Right kidney (tissue), 9 donors: ENCODE measurements at places on chromosomes 5 and 9.

GRCh38 chr9:100534401-100534800, 43.5 kb upstream of the CAVIN4 start:
- DNase-seq = no peak

- DNase-seq = no peak
These were observed 45.7 kb downstream of the STOM start for GRCh38 chr9:121324316-121324715.

GRCh38 chr5:142012186-142012785, 541 bp downstream of the GNPDA1 start:
- DNase-seq = peak; percentile 55

DNA sequence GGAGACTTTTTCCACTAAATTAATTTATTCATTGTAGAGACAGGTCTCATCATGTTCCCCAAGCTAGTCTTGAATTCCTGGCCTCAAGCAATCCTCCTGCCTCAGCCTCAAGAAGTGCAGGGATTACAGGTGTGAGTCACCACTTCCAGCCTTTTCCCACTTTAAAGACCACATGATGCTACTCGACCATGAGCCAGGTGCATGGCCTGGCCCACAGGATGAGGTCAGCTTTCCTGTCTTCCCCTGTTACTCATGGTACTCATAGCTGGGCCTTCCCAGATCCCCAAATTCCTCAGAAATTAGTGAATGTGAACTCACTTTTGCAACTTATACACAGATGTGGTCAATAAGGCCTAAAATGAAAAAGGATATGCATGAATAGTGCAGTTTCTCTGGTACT, 395.9 kb downstream of the SEMA5A start:
- DNase-seq = no peak

DNA sequence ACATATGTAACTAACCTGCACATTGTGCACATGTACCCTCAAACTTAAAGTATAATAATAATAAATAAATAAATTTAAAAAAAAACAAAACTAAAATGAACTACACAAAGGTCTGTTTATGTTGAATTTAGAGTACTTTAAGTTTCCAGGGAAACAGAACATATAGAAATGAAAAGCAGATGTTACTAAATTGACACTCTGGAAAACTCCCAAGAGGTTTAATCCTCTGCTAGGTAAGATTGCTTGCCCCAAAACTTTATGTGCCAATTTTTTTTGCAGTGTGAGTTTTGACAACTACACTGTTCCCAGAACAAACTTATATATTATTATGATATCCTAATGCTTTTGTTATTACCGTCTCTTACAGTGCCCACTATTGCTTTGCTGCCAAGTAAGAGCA, 134.3 kb upstream of the MRPS30 start:
- no peak for DNase-seq

DNA sequence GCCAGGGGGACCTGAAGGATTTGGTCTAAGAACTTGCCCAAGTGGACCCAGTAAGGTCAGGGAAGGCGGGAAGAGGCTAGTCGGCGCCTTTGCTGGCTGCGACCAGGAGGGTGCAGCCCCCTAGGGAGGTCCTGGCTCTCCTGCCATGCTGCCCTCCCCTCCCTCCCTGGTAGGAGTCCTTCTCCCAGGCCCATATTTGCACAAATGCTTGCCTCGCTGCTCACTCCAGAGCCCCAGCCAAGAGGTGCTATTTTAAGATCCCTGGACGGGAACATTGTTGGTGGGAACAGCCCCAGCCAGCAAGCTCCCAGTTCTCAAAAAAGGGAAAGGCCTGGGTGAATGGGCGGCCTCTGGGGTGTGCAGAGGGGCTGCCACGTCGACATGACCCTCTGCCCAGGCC, 4.3 kb upstream of the IL17B start:
- DNase-seq = no peak

DNA sequence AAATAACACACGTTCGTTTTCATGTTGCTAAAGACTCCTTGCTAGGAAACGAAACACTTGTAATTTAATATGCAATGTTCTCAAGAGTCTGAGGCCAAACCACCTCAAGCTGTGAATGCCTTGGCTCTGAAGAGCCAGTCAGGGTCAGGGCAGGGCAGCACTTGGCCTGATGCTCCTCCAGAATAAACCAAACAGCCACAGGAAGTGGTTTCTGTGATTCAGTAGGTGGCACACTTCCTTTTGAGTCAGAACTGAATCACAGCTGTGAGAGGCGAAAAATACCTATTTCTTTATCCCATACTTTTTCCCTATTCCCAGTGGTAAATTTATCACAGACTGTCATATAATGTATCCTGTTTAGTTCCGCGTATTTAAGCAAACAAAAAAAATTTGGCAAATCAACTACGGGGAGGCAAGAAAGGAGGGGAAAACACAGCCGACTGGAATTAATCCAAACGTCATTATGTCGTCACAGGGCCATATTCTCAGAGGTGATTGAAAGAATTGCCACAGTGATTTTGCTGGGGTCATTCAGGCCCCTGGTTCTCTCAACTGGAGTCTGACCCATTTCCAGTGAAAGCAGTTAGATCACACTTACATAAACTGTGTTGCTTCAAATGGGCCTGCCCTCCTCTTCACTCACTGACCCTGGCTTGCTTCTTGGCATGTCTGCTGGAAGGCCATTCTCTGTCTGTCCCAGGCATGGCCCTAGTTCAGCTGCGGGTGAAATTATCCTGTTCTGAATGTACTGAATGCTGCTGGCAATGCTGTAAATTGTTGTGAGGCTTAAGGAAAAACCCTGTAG, 71.2 kb downstream of the ARRDC3 start:
- no peak for DNase-seq

DNA sequence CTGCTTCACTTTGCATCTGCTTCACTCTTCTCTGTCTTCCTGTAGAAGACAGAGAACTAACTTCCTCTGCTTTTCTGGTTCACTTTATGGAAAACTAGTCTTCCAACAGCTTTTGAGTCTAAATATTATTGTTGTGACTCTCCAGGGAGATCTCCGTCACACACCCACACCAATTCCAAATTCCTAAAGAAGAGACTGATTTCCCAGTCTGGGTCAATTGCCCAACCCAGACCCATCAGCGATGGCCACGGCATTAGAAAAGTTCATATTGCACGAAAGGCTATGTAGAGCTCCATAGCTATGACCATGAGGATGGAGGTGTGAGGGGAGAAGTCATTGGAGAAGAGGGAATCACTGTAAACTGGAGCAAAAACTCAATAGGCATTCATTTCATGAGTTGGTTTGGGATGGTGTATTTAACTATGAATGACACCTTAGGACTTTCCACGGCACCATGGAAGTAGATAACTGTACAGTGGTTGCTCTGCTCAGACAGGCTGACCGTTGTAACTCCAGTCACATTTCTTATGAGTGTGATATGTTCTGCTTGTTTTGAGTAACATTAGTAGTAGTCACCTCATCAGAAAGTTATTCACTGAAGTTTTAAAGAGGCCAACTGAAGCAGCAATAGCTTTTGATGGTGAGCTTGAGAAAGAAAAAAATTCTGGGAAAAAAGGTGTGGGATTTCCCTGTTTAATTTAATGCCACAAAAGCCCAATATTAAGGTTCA, 78.1 kb upstream of the MAMDC2 start:
- DNase-seq = no peak

DNA sequence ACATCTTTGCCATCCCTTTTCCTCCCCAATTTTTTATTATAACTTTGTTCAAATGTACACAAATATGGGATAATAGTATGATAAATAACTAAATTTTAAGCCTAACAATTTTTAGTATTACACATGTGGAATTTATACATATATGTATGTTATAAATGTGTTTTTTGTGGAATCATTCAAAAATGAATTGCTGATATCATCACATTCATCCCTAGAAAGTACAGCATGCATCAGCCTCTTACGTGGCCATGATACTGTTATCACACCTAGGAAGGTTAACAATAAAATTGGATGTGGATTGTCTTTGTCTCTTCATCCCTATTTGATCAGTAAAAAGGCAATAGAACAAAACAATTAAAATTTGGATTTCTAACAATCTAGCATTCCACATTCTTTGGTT, 73.7 kb upstream of the DAP start:
- no peak for DNase-seq

GRCh38 chr5:108432024-108432423, 50.1 kb upstream of the FBXL17 start:
- DNase-seq = no peak

- no peak for DNase-seq
These were observed 100.4 kb upstream of the SAP30L start for GRCh38 chr5:154345255-154345952.

DNA sequence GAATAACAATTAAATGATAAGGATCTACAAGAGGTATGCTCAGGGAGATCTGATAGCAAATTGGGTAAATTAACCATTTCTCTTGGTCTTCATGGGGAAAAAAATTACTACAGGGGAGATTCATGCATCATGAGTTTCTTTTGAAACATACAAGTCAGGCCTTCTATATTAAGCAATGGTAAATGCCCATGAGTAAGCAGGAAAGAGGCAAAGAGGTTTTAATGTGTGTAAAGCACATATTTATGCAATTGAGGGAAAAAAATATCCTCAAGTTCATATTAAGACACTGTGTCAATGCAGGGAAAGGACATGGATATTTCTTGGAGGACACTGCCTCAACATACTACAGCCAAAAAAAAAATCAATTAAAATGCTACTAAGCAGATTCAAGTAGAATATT, 73.4 kb upstream of the NR4A3 start:
- DNase-seq = no peak

DNA sequence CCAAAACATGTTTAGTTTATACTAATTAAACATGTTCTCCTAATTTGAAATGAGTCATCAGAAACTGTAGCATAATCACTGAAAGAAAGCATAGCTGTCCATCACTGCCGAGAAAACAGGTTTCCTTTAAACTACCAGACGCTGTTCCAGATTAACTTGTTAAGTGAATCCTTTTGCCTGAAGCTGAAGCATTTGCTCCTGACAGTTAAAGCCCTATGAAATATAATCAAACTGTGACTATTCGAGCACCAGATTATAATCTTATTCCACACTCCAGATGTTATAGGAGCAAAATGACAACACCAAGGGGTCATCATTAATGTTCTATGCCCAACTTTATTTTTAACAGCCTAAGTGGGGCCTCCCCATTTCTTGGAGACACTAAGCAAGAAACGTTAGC, 86.0 kb upstream of the CTSL start:
- DNase-seq = no peak

DNA sequence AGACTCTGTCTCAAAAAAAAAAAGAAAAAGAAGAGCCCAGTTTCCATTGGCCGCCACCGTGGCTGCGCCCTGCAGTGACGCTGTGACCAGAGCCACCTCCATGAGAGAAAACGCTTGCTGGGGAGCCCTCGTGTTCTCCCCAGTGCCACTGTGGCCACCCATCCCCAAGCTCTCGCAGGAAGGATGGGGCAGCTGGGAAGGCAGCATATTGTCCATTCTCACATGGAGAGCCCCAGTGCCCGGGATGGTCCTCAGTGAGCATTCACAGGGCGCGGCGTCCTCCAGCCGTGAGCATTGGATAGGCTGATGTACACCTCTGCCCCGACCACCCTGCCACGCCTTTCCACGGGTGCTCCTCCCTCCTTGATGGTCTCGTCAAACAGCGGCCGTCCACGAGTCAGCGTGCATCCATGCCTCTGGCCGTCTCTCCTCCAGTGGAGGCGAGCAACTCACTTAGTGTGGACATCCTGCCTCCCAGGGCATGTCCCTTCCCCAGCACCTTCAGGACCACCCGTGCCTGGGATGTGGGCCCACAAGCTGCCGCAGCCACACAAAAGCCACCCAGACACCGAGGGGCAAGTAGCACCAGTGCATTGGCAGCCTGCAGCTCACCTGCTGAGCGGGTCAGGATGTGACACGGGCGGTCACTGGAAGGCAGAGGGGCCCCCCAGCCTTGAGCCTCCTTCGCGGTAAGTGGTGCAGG, 23.4 kb upstream of the SLC6A19 start:
- DNase-seq = no peak

GRCh38 chr5:34930462-34930844, 1.1 kb downstream of the DNAJC21 start:
- no peak for DNase-seq

DNA sequence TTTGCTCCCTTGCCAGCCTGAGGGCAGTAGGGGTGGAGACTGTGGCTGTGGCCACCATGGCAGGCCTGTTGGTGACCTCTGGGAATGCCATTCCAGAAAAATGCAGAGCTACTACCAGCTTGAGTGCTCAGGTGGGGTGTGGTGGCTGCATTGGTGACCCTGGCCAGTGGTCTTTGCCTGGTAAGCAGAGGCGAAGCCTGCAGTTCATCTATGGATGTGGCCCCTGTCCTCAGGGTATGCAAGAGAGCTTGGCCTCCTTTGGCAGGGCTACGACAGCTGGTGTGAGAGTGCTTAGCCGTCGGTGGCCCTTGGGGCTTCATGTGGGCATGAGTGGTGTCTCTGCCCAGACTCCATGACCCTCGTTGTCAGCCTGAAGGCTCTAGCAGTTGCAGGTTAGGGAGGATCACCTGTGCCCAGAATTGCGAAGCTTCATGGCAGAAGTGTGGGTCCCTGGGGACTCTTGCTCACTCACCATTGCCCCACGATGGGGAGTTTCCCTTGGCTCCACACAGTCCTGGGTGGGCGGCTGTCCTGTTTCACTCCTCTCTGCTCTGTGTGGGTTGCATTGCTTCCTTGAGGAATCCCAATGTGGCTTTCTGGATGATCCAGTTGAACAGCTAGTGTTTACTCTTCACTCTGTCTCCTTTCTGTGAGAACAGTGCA, 117.9 kb upstream of the CDH12 start:
- no peak for DNase-seq

DNA sequence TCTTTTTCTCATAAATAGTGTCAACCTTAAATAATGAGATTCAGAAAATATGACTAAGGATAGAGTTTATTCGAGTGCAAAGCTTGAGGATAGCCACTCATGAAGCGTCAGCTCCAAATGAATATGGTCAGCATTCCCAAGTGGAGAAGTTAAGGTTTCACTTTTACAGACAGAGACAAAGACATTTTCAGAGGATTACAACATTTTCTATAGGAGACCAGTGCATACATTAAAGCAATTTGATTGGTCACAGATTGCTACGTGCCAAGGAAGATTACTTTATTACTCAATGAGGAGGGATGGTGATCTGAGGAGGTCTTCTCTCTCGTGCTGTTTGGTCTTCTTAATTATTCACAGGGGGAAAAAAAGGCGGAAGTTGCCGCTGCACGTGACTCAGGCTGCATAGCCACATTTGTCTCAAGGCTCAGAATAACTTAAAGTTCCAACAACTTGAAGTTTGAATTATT, 60.1 kb upstream of the SPATA31C2 start:
- no peak for DNase-seq

- DNase-seq = no peak
These were observed 55.4 kb downstream of the FOXI1 start for GRCh38 chr5:170161069-170161468.

- DNase-seq = no peak
These were observed 54.4 kb upstream of the FAM120AOS start for GRCh38 chr9:93507768-93508167.
